Hematopoietic multipotent progenitor cell treated with erythropoietin and hydrocortisone succinate and interleukin-3 and kit ligand, for 8 days (in vitro differentiated cells): ENCODE measurements at places on chromosomes 12 and 14.
A peak's percentile ranks its signal among the peaks of the same experiment; 100 is the strongest.

DNA sequence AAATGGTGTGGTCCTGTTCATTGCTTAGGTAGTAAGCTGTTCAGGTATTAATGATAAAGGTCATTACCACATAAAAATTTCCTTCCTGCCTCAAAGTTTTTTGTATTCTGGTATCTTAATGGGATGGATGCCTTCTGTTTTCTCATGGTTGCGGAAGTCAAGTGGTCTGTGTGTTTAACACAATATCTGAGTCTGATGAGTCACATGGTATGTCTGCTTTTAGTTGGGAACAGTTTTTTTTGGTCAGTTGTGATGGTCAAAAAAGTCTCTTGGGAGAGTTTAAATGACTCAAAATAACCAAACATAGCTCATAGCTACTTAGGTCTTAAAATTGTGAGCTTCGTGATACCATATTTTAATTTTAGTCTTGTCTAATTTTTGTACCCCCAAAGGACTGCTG, 40.7 kb downstream of the STK38L start:
- no peak for DNase-seq

GRCh38 chr14:20486684-20487395, 17.6 kb downstream of the PNP start:
- peak; percentile 62 for DNase-seq

DNA sequence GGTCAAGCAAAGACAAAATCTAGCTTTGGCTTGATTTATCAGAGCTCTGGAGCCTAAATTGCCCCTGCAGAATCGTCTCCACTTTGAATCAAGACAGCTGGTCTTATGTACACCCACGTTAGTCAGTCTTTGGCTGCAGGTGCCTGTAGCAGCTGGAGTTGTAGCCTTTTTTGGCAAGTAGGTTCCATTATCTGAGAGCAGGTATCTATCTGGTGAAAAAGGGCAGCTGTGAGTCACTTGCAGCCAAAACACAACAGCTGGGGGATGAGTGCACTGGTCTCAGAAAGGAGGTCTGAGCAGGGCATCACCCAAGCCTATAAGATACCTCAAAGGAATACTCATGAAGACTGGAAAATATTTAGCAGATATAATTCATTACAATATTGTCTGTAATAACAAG, 43.6 kb upstream of the KCNH5 start:
- no peak for DNase-seq

GRCh38 chr14:89331398-89331797, 85.6 kb downstream of the FOXN3 start:
- DNase-seq: no peak

GRCh38 chr12:32671930-32672780, 6.9 kb upstream of the DNM1L start:
- peak; percentile 70 for DNase-seq

DNA sequence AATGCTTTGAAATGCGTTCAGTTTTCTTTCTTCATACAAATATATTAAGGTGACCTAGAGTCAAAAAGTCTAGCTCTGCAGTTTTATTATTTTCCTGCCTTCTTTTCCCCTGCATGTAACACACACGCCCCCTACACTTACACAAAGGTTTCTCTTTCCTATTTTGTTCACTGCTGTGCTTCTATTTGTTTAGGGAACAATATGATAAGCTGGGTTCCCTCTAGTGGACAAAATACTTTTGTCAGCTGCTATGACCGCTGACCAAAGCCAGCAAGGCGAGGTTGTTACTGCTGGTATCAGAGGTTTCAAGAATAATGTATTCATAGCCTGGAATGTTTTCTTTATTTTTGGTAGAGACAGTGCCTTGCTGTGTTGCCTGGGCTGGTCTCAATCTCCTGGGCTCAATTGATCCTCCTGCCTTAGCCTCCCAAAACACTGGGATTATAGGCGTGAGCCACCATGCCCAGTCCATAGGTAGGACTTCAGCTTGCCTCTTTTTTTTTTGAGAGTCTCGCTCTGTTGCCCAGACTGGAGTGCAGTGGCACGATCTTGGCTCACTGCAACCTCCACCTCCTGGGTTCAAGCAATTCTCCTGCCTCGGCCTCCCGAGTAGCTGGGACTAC, 33.4 kb downstream of the FNTB start:
- DNase-seq: peak; percentile 84

- no peak for DNase-seq
Measured at GRCh38 chr14:64723691-64724577, 19.7 kb downstream of the PLEKHG3 start.

GRCh38 chr12:67222302-67222701, 46.9 kb upstream of the CAND1 start:
- no peak for DNase-seq

GRCh38 chr14:77022236-77022852, 6.2 kb downstream of the IRF2BPL start:
- no peak for DNase-seq

DNA sequence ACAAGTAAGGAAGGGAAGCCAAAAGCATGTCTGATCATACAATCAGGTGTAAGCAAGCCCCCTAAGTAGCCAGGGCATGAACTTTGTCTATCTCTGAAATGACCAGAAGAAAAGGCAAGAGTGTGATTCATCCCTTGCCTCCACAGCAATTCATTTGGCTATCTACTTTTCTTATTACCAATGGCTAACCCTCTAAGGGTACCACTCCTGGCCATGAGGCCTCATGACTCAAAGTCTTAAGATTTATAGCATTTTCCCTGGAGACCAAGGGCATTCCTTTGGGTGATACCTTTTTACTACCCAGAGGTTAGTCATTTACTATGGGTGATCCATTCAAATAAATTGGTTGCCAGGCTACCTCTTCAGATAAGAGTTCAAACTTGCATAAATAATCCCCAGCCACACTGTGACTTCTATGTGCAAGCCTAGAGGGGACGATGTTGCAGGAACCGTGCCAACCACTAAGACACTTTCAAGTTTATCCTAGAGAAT, 1.5 kb upstream of the LGALS3 start:
- DNase-seq: peak; percentile 31
